ENCODE measurements at places on chromosomes 7 and 10. TPM values are rescaled to one million over a fixed set of nuclear protein-coding genes. Genes with fewer than 3 reads are reported as not detected.

The PTF1A gene
- not detected for total RNA-seq

The SDK1 gene
- total RNA-seq = 2.4 TPM

The ADIRF gene
- 66.6 TPM for total RNA-seq

The ANKRD26 gene
- 15.2 TPM for total RNA-seq

The HHEX gene
- 90.9 TPM for total RNA-seq

The ST8SIA6 gene
- total RNA-seq = 1.7 TPM

The CDHR1 gene
- total RNA-seq = not detected

The SPDYE1 gene
- total RNA-seq = not detected

DNA sequence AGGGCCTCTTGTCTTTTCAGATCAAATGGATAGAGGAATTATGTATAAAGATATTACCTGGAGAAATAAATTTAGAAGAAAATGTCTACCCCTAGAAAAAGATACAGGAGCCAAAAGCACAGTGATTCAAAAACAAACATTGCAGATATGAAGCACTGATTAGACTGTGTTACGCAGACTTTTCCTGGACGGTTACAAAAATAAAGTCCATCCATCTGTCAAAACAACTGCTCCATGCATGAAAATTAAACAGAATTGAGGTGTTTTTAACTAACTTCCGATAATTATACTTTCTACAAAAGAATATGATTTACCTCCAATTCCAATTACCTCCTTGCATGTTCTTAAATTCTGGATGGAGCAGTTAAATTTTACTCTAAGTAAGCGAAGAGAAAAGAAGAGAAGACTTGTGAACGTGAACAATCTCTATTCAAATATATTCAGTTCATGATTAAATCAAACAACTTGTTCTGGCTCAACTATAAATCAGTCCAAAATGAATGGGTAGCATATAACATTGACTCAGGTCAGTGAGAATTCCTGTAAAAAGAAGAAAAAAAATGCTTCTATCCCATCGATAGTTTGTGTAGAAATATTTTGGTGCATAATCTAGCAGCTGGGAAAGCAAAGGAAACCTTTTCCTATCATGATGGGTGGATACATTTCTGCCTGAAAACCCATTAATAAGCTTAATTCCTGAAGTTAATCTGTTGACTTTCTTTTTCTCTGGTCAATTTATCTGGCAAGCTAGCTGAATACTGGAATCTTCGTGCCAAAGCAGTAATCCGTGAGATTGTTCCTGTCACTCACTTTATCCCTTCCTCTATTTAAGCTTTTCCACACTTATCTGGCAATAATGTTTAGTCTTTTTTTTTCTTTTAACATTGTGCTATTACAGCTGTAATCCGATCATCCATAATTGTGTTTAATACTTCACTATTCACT is 80.4 kb downstream of the SEMA3A start:
- DNase-seq = no peak

GRCh38 chr10:43166880-43167497 is 28.7 kb downstream of the CSGALNACT2 start:
- DNase-seq = no peak

DNA sequence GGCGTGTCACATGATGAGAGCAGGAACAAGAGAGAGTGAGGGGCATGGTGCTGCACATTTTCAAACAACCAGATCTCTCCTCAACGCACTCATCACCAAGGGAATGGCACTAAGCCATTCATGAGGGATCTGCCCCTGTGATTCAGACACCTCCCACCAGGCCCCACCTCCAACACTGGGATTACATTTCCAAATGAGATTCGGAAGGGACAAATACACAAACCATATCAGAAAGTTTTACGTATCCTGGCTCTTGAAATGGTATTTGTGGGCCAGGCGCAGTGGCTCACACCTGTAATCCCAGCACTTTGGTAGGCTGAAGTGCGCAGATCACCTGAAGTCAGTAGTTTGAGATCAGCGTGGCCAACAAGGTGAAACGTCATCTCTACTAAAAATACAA is 189.4 kb downstream of the PLXDC2 start:
- DNase-seq = no peak

DNA sequence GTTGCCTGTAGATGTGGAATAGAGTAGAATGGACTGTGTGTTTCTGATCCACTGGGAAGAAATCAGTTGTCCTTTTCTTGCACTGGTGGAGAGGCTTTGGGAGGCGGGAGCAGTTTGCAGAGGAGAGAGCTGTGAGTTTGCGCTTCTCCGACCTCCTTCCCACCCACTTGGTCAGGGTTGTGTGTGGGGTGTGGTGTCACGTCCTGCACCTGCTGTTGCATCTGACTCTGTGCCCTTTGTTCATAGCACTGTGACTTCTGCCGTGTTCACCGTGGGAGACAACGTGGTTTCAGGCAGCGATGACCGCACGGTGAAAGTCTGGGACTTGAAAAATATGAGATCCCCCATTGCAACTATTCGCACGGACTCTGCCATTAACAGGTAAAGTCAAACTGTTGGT is 67.8 kb downstream of the WDR37 start:
- no peak for DNase-seq

DNA sequence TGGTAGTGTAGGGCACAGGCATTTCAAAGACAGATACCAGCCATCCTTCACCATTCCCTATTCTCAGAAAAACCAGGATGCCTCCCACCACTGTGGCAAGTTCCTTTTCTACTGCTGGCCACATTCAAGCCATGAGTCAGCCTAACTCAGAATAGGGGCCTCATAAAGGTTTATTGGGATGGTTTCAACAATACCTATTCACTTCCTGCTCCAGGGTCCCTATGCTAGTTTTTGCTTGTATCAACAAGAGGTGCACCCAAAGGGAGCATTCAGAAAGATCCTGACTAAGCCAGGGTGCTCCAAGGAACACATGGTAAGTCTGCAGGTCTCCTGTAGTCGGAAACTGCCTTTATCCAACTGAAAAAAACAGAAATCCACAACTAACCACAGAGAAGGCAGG is 76.9 kb upstream of the EGR2 start:
- no peak for DNase-seq

- no peak for DNase-seq
Observed at GRCh38 chr7:5216931-5217330, 26.9 kb downstream of the WIPI2 start.

- no peak for DNase-seq
Observed at GRCh38 chr7:10022480-10022879, 951.2 kb upstream of the PHF14 start.

GRCh38 chr7:105885387-105886111 is 9.2 kb upstream of the ATXN7L1 start:
- DNase-seq = peak; percentile 13

DNA sequence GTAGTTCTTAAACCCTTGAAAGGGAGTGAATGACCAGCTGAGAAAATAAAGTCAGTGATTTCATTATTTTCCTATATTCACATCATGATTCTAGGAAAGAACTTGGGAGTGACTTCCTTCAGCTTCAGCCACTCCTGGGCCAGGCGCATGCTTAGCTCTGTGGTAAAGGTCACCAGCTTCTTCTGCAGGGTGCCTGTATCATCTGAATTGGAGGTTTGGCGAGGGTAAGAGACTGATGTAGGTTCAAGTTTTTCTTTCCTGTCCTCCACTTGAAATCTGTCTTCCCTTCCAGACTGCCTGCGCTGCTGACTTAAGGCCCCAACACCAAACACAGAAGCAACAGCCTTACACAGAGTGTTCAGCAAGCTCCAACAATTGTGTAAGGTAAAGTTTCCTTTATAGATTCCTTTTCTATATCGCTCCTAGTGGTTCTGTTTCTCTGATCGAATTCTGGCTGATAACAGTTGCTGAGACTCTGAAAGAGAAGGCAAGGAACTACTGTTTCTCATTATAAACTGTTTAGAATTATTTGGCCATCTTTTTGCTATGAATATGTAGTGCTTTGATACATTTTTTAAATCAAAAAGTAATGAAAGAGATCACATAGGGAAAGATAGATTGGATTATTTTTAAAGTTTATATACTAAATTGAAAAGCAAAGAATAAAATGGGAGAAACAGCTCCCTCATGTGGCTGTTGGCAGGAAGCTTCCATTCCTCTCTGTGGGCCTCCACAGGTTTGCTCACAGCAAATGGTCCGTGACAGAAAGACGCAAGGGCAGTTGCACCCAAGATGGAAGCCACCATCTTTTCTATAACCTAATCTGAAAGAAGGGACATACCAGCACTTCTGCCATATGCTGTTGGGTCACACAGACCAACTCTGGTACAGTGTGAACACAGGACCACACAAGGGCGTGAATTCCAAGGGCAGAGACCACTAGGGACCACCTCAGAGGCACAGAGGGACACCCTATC is 14.0 kb downstream of the GATAD1 start:
- peak; percentile 34 for DNase-seq

DNA sequence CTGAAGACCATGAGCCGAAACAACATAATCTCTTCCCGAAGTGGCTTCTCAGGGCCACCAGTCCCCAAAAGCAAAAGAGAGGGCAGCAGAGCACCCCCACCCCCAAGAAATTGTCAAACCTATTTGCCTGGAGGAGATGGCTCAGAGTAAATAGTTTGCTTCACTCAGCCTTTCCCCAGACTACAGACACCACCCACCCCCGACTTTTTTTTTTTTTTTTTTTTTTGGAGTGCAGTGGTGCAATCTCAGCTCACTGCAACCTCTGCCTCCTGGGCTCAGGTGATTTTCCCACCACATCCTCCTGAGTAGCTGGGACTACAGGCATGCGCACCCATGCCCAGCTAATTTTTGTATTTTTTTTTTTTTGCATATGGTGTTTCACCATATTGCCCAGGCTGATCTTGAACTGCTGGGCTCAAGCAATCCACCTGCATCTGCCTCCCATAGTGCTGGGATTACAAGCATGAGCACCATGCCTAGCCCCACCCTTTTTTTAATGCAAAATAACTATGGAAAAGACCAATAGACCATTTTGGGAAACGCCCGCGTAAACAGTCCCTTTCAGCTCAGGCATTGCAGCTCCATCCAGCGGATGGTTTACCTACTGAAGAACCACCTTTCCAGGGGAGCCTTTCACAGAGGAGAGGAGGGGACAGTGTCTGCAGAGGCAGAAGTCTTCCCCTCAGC is 9.7 kb downstream of the ZMIZ1 start:
- no peak for DNase-seq

- no peak for DNase-seq
Observed at GRCh38 chr7:47715631-47716068, 133.7 kb upstream of the TNS3 start.

DNA sequence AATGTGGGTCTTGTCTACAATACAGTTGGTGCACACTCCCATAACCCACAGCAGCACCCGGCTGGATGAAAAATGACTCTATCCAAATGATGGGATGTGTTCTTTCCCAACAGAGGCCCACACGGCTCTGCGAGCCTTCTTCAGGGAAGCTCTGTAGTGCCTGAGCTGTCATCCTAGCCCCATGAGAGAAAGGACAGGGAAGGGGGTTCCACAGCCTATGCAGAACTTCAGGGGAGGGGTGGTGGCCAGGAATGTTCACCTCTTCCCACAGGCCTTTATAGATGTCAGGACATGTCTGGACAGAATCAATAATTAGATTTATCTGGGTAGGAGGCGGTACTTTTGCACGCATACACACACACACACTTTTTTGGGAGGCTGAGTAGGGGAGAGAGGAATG is 109.0 kb downstream of the JCAD start:
- no peak for DNase-seq

- peak; percentile 12 for DNase-seq
Observed at GRCh38 chr7:1951159-1951536, 281.1 kb downstream of the ELFN1 start.

DNA sequence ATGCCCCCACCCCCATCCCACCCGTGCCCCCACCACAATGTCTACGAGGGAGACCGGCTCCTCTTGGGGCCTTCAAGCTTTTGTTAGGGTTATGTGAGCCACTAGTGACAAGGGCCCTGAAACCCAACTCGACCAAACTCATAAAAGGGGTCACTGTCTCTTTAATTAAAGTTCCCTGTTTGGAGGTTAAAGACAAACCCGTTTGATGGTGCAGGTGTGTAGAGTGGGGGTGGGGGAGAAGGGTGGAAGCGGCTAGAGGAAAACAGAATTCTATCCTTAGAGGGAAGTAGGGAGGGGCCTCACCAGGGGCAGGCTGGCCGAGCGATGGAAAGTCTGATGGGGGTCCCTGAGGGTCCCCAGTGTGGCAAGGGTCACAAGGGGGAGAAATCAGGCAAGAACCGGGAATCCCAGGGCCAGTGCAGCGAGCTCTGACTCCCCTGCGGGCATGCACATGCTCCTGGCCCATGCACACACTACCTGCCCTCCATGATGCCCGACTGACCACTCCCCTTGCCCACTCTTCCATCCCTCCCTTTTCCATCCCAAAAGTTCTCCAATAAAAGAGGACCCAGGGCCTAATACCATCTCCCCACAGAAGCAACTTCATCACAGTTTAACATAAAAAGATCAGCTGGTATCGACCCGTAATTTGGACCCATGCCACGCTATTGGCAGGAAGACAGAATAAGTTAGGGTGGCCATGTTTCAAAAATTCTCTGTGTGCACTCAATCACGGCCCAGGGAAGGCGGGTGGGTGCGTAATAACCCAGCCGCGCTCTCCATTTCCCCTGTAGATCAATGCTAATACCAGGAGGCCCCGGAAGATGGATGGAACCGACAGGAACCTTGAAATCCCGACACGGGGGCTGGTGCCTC is 35.9 kb upstream of the SLF2 start:
- DNase-seq = no peak

DNA sequence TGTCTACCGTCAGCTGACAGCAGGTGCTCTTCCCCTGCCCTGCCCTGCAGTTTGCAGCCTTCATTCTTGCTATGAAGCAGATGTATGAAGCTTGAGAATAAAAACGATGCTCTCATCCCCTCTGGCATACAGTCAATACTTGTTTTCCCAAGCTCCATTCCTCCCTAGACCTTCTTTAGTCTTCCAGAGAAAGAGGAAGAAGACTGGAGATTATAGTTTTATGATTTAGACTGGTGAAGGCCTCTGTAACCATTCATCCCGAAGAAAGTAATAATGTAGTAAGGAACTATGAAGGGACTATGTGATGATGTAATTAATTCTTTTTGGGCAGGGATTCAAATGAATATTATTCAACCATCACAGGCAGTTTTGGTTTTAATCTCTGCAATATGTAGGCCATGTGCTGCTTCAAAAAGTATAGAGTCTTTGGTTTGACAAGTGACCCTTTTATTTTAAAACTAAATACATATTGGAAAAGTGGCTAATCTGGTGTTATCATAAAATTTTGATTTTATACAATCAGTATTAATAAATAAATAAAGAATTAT is 242.4 kb upstream of the KIAA1217 start:
- no peak for DNase-seq

GRCh38 chr7:47685151-47685550 is 103.2 kb upstream of the TNS3 start:
- no peak for DNase-seq
